ENCODE measurements at places on chromosomes 6 and 20. TPM values are rescaled to one million over a fixed set of nuclear protein-coding genes. Genes with fewer than 3 reads are reported as not detected.

Gene TNFRSF6B
- total RNA-seq, result 0.98 TPM

Gene APCDD1L
- total RNA-seq, result 173 TPM

Gene CCDC170
- total RNA-seq, result 0.46 TPM

Gene C2
- 1.7 TPM for total RNA-seq

Gene DLGAP4
- total RNA-seq, result 29.1 TPM

Gene SMIM13
- 9.2 TPM for total RNA-seq

Gene ASIP
- total RNA-seq, result not detected

Gene GRM1
- 0.07 TPM for total RNA-seq

Gene SLC32A1
- total RNA-seq, result not detected

Gene TMEM170B
- 2.2 TPM for total RNA-seq

Gene TUBB
- 617 TPM for total RNA-seq

Gene HLA-DRA
- 5.2 TPM for total RNA-seq

Gene FOXO3
- 59.6 TPM for total RNA-seq

Gene ARMC2
- 2.5 TPM for total RNA-seq

Gene OTOR
- not detected for total RNA-seq

Gene PSORS1C2
- total RNA-seq, result not detected

Gene CCN6
- total RNA-seq, result 0.10 TPM

Gene SLC22A2
- total RNA-seq, result 1.7 TPM

Gene CALHM5
- 12.1 TPM for total RNA-seq

Gene WFDC10B
- total RNA-seq, result not detected

Gene ANGPT4
- not detected for total RNA-seq

Gene GRIK2
- total RNA-seq, result 0.89 TPM

Gene AVP
- total RNA-seq, result not detected

Gene OR2B6
- 0.07 TPM for total RNA-seq

Gene ACTL10
- total RNA-seq, result 3.5 TPM

Gene STMND1
- not detected for total RNA-seq

Gene EXOC2
- 39.6 TPM for total RNA-seq

Gene RRAGD
- total RNA-seq, result 3.8 TPM

Gene PHACTR3
- total RNA-seq, result not detected

Gene TBX18
- total RNA-seq, result 45.0 TPM

Gene BEND6
- total RNA-seq, result 12.4 TPM

Gene ADGRB3
- 0.83 TPM for total RNA-seq

Gene TRIM38
- total RNA-seq, result 10.2 TPM

Gene VGLL2
- not detected for total RNA-seq

Gene SYCP2
- 0.36 TPM for total RNA-seq

Gene HMGCLL1
- total RNA-seq, result not detected

Gene RNASET2
- 43.3 TPM for total RNA-seq

Gene TRAPPC3L
- total RNA-seq, result not detected

Gene TCF15
- total RNA-seq, result not detected

Gene PPIL6
- total RNA-seq, result 5.0 TPM

Gene MYO6
- total RNA-seq, result 21.2 TPM

Gene BMP6
- 38.6 TPM for total RNA-seq

Gene SGK2
- total RNA-seq, result 0.73 TPM

Gene C6orf141
- total RNA-seq, result not detected

Gene RSPO4
- not detected for total RNA-seq

Gene MEI4
- not detected for total RNA-seq

Data from smooth muscle cell of the pulmonary artery (primary cell).